ENCODE measurements at places on chromosomes 11 and 22.

DNA sequence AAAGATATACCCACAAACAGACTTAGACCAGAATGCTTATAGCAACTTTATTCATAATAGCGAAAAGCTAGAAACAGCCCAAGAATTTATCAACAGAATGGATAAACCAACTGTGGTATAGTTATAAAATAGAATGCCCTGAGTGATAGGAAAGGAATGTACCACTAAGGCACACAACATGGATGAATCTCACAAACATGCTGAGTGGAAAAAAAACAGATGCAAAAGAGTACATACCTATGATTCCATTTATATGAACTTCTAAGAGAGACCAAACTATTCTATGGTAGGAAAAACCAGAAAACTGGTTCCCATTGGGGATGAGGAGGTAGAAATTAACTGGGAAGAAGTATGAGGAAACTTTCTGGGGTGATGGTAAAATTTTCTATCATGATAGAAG, 40.4 kb upstream of the GRIK4 start:
- no peak for DNase-seq

DNA sequence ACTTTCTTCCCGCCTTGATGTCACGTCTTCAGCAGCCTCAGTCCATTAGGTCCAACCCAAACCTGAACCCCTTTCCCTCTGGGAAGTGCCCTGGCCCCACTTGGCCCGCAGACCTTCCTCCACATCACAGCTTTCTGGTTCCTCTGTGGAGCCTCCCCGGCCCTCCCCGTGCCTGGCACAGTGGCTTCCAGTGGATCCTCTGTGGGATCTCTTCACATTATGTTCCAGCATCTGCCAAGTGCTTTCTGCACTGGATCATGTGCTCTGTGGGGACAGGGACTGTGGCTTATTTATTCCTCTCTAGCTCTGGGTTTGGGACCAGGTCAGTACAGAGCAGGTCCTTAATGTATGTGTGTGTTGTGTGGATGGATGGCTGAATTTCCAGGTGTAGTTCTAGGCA, 30.9 kb downstream of the POLR3H start:
- DNase-seq = no peak

- no peak for DNase-seq
These were observed 31.2 kb upstream of the ATXN10 start for GRCh38 chr22:45640291-45640940.

- DNase-seq = peak; percentile 0
These were observed 2.1 kb upstream of the DMC1 start for GRCh38 chr22:38572065-38572464.

GRCh38 chr11:3191586-3192324, 26.6 kb upstream of the OSBPL5 start:
- DNase-seq = no peak

DNA sequence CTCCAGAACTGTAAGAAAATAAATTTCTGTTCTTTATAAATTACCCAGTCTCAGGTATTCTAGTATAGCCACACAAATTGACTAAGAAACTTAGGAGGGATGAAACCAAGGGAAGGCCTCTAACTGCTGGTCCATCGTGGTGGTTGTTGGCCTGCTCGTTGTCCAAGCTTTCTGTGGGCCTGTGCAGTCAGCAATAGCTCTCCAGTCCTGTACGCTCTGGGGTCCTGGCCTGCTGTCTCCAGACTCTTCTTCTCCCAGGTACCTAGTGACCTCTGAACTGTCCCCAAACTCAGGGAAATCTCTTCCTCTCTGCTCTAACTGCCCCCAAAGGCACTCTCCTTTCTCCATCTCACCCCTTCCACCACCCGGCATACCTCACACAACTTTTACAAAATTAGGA, 5.7 kb upstream of the VSIG10L2 start:
- DNase-seq = no peak

DNA sequence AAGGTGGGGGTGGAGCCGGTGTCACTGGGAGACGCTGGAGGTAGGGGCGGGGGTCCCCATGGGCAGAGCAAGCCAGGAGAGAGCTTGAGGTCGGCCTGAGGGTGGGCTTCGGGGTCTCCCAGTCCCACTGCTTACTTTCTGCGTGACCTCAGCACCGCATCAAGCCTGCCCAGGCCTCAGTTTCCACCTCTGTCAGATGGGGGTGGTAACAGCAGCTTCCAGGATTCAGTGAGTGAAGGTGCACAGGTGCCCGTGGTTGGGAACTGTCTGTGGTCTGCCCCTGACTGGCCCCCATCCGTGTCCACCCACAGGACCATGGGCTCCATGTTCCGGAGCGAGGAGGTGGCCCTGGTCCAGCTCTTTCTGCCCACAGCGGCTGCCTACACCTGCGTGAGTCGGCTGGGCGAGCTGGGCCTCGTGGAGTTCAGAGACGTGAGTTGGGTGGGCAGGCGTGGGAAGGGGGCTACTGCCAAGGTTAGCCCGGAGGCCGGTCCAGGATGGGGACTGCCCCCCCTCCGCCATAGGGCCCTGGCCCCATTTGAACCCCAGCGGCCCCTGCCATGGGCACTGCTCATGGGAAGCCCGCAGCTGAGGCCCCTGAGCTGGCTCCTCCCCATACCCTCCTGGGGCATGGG, 2.2 kb downstream of the TCIRG1 start:
- DNase-seq = no peak

DNA sequence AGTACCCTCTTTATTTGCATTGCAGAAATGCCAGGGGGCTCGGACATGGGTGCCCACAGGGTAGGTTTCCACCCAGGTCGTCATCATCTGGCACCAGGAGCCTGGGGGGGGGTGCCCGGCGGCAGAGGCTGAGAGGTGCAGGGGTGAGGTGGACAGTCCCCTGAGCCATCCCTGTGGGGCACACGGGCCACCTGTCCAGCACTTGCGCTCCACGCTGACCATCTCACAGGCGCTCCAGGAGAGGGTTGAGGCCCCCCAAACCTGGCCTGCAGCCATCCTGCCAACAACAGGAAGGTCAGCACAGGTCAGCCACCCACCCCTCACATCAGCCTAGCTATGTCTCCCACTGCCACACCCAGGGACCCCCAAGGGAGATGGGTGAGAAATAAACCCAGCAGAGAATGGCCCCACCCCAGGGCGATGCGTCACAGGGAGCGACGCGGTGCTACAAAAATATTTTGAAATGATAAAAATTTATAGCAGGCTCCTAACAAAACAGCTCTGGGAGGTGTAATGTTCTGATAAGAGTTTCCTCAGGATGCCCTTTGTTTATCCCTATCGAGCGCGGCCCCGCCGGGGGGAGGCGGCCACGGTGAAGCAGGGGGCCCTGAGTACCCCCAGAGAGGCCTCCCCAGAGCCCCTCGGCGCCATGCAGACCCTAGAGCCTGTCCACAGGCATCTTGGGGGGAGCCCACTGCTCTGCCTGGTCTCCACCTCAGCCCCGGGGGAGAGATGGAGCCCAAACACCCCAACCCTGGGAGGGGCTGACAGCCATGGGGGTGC, 21.0 kb upstream of the GNB1L start:
- no peak for DNase-seq

DNA sequence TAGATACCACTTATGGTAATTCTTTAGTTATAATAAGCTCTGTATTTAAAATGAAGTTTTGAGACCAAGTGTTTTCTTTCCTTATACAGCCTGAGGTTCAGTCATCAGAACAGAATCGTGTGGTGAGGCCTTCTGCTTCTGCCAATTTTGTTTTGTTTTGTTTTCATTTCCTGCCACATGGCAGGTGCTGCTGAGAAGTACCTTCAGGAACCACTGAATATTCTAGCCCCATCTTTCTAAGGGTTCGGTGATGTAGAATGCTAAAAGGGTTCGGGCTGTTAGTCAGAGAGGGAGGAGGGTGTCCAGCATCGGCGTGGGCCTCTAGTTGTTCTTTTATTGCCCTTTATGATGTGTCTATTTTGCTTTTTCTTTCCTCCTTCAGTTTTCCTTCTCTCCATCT, 25.8 kb downstream of the TNRC6B start:
- no peak for DNase-seq

GRCh38 chr22:23837911-23838680, 710 bp downstream of the DERL3 start:
- no peak for DNase-seq

DNA sequence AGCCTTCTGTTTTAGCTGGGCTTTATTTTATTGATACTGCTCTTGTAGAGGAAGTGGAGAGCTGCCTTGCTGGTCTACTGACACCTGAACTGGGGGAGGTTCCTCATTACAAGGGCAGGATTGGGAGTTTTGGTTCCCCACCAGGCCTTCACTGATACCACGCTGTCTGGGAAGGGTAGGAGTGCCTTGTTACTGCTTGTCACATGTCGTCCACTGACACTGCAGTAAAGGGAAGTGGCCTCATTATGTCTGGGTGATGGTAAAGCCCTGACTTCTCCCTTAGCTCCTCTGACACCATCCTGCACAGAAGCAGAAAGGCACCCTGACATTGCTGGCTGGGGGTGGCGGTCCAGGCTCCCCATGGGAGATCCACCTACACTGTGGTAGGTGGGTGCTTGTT, 38.7 kb upstream of the ELF5 start:
- DNase-seq = no peak

DNA sequence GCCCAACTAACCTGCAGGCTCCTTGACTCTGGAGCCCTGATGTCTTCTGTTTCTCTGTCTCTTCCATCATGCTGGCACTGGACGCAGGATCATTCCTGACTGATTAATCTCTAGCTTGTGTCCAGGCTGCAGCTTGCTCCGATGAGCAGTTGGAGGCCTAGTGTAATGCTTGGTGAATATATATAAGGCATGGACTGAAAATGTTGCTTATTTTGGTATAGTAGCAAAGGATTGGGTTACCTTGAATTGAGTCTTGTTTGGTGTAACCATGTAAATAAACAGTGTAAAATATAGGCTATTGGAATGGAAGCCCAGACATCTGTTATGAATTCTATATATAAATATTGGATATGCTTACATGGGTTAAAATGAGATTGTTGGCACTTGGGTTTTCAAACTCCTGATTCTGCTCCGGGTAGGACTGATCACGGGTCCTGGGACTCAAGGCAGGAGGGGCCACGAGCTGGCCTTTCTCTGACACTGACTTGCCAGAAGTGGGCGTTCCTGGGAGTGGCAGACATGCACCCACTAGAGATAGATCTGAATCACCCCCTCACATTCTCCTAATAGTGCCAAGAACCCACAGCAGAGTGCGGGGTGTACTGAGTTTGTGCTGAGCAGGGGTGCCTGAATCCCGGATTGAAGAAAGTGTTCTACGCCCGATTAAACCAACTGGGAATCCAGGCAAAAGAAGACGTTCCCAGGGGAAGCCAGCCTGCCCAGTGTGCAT, 25.8 kb downstream of the LRP5 start:
- no peak for DNase-seq

DNA sequence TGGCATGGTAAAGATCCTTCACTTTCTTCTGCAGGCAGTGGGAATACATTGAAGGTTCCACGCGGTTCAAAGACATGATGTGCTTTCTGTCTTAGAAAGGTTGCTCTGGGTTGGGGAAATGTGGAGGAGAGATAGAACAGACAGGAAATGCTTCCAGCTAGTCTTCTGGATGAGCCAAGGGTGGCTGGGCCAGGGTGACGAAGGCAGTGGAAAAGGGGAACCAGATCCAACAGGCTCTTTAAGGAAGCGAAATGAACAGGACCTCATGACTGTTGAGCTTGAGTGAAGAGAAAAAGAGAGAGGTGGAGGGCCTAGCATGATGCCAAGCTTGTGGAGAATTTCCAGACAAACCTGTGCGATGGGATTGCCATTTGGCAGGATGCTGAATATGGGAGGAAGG, 56.4 kb upstream of the LMO1 start:
- no peak for DNase-seq
